Muscle of arm (tissue), 14 donors: ENCODE measurements at places on chromosomes 7 and 10.

GRCh38 chr7:106459397-106460072 is 174.8 kb upstream of the NAMPT start:
- no peak for DNase-seq

- DNase-seq: no peak
Measured at GRCh38 chr7:47538846-47539311, 43.0 kb downstream of the TNS3 start.

- no peak for DNase-seq
Measured at GRCh38 chr7:155378580-155378934, 79.4 kb upstream of the EN2 start.

DNA sequence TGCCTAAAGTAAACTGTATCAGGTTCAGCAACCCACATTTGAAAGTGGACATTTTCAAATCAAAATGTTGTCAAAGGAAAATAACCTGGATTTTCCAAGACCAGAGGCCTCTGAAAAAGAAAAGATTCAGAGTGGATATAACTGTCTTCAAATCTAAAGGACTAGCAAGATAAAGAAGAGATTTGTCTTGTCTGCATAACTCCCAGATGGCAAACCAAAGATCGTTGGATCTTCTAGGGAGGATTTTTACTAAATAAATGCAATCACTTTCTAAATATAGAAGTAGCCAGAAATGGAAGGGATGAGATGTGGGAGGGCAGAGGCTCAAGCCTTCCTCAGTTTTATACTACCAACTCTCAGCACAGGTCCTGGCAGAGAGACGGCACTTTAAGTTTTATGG is 39.0 kb downstream of the CABCOCO1 start:
- no peak for DNase-seq

DNA sequence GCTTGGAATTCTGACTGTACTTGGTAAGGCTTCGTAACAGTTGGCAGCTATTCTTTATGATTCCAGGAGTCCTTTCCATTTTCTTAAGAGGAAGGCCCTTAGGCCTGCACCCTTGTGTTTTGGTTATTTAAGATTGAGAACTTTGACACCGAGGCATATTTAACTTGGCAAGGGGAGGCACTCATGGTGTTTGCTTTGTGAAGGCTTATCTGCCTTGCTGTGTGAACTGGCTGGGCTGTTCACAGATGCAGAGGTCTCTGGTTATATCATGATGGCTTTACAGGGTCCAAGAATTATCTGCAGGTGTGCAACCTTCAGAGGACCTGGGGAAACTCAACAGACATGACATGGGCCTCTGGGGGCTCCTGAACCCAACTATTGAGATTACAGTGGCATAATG is 833 bp upstream of the PNLIPRP1 start:
- DNase-seq: no peak
